Activated CD8-positive, alpha-beta memory T cell treated with anti-CD3 and anti-CD28 coated beads, Interleukin-2, amount 10 ng/mL, durations not matched to agents 7 days and 5 days (primary cell): ENCODE measurements at places on chromosomes 13 and 19.
A peak's percentile ranks its signal among the peaks of the same experiment; 100 is the strongest.

DNA sequence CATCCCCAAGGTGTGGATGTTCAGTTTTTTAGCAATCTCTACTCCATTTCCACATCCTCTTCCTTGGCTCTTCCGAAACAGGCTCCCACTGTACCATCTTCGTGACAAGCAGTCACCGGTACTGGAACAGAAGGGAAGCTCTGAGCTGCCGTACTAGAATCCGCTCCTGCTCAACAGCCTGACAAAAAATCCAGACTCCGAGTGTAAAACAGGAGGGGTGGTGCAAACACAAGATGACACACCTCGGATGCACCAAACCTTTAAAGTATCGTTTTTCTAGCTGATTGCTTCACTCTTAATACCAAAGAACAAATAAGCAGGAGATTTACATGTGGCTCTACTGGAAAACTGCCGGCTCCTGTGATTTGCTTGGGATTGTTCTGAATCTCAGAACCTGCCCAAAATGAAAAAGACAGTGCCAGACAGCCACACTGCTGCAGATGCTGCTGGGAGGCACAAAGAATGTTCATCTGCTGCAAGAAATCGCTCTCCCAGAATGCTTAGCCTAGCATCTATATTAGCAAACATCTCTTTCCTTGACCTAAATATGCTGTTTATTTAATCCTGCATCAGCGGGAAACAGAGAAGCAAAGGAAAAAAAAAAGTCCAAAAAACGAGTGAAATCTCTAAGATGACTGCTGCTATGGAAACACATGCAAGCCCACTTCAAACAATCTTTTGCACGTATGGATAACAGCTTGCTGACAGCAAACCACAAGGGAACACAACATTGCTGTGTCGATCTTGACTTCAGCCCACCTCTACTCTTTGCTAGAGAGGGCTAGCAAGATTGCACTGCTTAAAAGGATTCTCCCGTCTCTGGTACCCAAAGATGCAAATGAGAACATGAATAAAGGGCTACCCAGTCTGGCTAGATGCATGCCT is 38.0 kb upstream of the DOCK9 start:
- no peak overlapping the region for H3K27ac ChIP-seq
- no peak overlapping the region for H3K4me3 ChIP-seq
- H3K4me1 ChIP-seq = peaks cover 17% of the 10 kb centered on the region
- H3K36me3 ChIP-seq = peaks cover 6% of the 10 kb centered on the region
- no peaks in the 10 kb centered on the region for H3K27me3 ChIP-seq
- no peak for DNase-seq

- H3K27ac ChIP-seq = peak overlapping the region; percentile 34
- peak; percentile 80 for DNase-seq
- no peaks in the 10 kb centered on the region for H3K27me3 ChIP-seq
- peaks cover 43% of the 10 kb centered on the region for H3K36me3 ChIP-seq
These were observed 6.9 kb downstream of the ZNF490 start for GRCh38 chr19:12603714-12604113.

GRCh38 chr19:46088101-46088500 is 36.4 kb downstream of the IGFL3 start:
- peaks cover 4% of the 10 kb centered on the region for H3K36me3 ChIP-seq
- no peak for DNase-seq
- no peaks in the 10 kb centered on the region for H3K4me1 ChIP-seq
- peaks cover 61% of the 10 kb centered on the region for H3K27me3 ChIP-seq
- H3K27ac ChIP-seq = no peak overlapping the region

GRCh38 chr19:21713761-21714160 is 53.6 kb downstream of the ZNF100 start:
- no peak overlapping the region for H3K27ac ChIP-seq
- H3K36me3 ChIP-seq = no peaks in the 10 kb centered on the region
- H3K27me3 ChIP-seq = no peaks in the 10 kb centered on the region
- H3K4me1 ChIP-seq = no peaks in the 10 kb centered on the region
- H3K4me3 ChIP-seq = no peak overlapping the region

GRCh38 chr19:9406798-9407352 is 28.5 kb downstream of the ZNF266 start:
- peaks cover 15% of the 10 kb centered on the region for H3K4me1 ChIP-seq
- H3K27me3 ChIP-seq = no peaks in the 10 kb centered on the region
- H3K4me3 ChIP-seq = peak overlapping the region; percentile 72

GRCh38 chr13:65470781-65471180 is 1759.4 kb downstream of the PCDH9 start:
- H3K4me3 ChIP-seq = no peak overlapping the region
- H3K27me3 ChIP-seq = no peaks in the 10 kb centered on the region
- H3K4me1 ChIP-seq = no peaks in the 10 kb centered on the region

GRCh38 chr19:34368338-34368737 is 3.3 kb downstream of the GPI start:
- peaks cover 58% of the 10 kb centered on the region for H3K36me3 ChIP-seq
- no peaks in the 10 kb centered on the region for H3K27me3 ChIP-seq
- H3K4me3 ChIP-seq = peak overlapping the region; percentile 22
- DNase-seq = no peak
- H3K4me1 ChIP-seq = peaks cover 65% of the 10 kb centered on the region

GRCh38 chr13:98565726-98566565 is 11.0 kb downstream of the STK24 start:
- no peak overlapping the region for H3K4me3 ChIP-seq
- peak overlapping the region; percentile 67 for H3K27ac ChIP-seq
- peaks cover 35% of the 10 kb centered on the region for H3K36me3 ChIP-seq
- no peak for DNase-seq
- H3K4me1 ChIP-seq = peaks cover 88% of the 10 kb centered on the region

- peak; percentile 85 for DNase-seq
- no peak overlapping the region for H3K27ac ChIP-seq
- peaks cover 3% of the 10 kb centered on the region for H3K4me1 ChIP-seq
- H3K36me3 ChIP-seq = no peaks in the 10 kb centered on the region
- H3K27me3 ChIP-seq = peaks cover 19% of the 10 kb centered on the region
These were observed 22.5 kb downstream of the IQCN start for GRCh38 chr19:18251587-18252369.

DNA sequence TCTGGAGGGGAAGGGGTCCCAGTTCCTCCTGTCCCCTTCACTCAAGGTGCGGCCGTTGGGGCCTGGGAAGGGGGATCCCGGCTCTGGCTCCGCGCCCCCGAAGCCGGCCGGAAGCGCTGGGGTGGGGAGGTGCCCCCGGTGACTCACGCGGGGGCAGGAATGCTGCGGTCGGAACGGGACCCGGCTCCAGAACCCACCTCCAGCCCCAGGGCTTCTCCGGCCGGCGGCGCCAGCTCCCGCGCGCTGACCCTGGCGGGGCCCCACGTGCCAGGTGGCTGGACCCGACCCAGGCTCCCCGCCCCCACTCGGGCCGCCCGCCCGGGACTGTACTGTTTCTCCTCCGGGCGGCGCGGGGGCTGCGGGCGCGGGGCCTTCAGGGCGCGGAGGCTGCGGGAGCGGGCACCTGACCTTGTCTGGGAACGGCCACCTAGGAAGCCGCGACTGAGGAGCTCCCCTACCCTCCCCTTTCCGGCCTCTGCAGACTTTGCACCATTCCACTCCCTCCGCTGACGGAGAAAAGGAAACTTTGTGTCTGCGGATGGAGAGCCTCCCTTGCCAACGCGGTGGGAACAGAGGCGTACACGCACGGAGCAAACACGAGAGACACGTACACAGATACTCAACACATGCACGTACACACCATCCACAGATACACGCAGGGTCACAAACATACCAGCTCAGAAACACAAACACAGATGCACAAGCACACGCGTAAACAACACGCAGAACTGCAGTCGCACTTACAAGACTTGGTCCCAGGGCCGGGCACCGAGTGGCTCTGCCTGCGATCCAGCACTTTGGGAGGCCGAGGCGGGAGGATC is 7.2 kb downstream of the AXL start:
- peak overlapping the region; percentile 74 for H3K4me3 ChIP-seq
- no peaks in the 10 kb centered on the region for H3K36me3 ChIP-seq
- DNase-seq = peak; percentile 50
- H3K27ac ChIP-seq = no peak overlapping the region

DNA sequence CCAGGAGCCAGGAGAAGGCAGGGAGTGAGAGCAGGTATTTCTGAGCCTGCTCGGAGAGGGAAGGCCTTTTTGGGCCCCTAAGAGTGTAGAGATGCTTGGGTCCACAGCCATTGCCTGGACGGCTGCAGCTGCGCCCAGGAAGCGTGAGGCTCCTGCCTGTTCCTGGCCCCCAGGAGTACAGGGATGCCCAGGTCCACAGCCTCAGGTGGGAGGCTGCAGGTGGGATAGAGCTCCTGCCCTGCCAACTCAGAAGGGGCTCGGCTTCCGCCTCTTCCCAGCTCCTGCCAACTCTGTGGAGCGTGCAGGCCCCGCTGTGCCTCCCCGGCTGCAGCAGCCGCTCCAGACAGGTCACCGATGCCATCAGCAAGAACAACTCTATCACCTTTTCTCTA is 351.0 kb upstream of the PCDH20 start:
- no peaks in the 10 kb centered on the region for H3K27me3 ChIP-seq
- no peak overlapping the region for H3K27ac ChIP-seq
- DNase-seq = no peak
- no peaks in the 10 kb centered on the region for H3K4me1 ChIP-seq
- H3K36me3 ChIP-seq = no peaks in the 10 kb centered on the region
- no peak overlapping the region for H3K4me3 ChIP-seq

DNA sequence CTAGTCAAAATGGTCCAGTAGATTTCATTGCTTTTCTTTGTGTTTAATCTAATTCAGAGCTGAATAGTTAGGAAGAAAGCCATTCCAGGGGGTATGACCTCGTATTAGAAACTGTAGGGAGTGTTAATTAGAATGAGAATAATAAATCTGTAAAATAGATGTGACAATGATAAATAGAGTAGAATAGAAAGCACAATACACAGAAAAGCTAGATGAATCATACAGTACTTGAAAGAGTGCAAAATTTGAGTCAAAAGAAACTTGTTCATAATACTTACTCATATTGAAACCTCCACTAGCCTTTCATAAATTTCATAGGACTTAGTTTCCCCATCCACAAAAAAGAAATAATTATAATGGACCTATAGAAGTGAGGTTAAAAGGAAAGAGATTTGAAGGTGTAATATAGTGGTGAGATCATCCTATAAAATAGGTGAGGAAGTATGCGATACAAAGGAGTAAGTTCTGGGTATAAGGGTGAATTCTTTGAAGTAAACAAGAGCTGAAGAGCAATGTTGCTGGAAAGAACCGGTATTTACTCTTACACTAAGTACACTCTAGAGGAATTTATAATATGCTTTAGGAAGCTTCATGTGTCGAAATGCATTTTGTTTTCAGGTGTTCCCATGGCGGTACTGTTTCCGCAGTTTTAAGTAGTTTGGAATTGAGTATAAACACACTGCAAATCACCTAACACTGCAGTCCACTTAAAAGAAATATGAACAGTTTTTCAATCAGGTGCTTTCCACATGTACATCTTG is 21.9 kb downstream of the PCDH17 start:
- H3K27me3 ChIP-seq = no peaks in the 10 kb centered on the region
- no peak overlapping the region for H3K27ac ChIP-seq
- no peak overlapping the region for H3K4me3 ChIP-seq
- DNase-seq = no peak

- H3K36me3 ChIP-seq = peaks cover 5% of the 10 kb centered on the region
- peaks cover 16% of the 10 kb centered on the region for H3K27me3 ChIP-seq
- no peak for DNase-seq
- peaks cover 26% of the 10 kb centered on the region for H3K4me1 ChIP-seq
These were observed 327 bp downstream of the PTGER1 start for GRCh38 chr19:14474827-14475226.

- H3K36me3 ChIP-seq = no peaks in the 10 kb centered on the region
- peaks cover 40% of the 10 kb centered on the region for H3K27me3 ChIP-seq
- H3K27ac ChIP-seq = no peak overlapping the region
- DNase-seq = no peak
These were observed 19.6 kb downstream of the C19orf81 start for GRCh38 chr19:50668879-50669278.

GRCh38 chr13:39462428-39462827 is 140.6 kb downstream of the LHFPL6 start:
- H3K27me3 ChIP-seq = peaks cover 9% of the 10 kb centered on the region
- no peak overlapping the region for H3K4me3 ChIP-seq
- no peak for DNase-seq
- H3K4me1 ChIP-seq = no peaks in the 10 kb centered on the region
- H3K27ac ChIP-seq = no peak overlapping the region
- H3K36me3 ChIP-seq = no peaks in the 10 kb centered on the region

DNA sequence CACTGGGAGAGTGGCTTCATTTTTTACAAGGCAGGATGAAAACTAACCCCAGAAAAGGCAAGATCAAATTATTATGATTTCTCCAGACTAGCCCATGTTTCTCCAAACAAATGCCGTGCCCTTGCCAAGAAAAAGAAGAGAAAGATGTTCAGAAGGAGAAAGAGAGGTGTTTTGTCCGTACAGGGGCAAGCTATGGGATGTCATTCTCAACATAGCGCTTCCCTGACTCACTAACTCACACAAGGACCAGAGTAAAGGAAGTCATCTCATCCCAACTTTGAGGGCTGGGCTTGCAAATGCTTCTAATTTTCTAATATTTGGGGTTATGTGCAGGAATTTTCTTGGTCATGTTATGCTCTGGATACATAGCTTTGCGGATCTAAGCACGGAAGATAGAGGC is 224.2 kb upstream of the MAB21L1 start:
- no peaks in the 10 kb centered on the region for H3K36me3 ChIP-seq
- no peak overlapping the region for H3K27ac ChIP-seq
- no peak for DNase-seq

DNA sequence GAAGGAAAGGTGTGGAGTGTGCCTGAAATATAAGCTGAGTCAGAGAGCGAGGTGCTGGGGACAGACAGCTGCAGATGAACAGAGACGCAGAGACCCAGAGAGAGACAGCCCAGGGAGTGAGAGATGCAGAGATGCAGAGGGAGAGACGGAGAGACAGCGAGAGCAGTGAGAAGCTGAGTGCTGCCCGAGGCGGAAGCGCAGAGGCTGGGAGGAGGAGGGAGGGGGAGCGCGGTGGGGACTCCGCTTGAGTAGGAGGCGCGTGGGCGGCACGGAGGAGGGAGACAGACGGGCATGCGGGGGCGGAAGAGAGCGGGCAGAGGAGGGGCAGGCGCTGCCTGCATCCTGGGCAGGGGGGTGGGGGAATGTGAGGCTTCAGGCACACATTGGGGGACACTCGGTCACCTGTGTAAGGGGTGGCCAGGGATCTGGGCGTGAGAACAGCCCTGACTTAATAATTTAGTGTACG is 25.7 kb downstream of the SLC8A2 start:
- H3K27me3 ChIP-seq = peaks cover 77% of the 10 kb centered on the region
- peaks cover 2% of the 10 kb centered on the region for H3K36me3 ChIP-seq
- DNase-seq = peak; percentile 71
- peaks cover 40% of the 10 kb centered on the region for H3K4me1 ChIP-seq
- H3K27ac ChIP-seq = no peak overlapping the region
- H3K4me3 ChIP-seq = no peak overlapping the region

- peaks cover 3% of the 10 kb centered on the region for H3K4me1 ChIP-seq
- DNase-seq = no peak
- no peaks in the 10 kb centered on the region for H3K27me3 ChIP-seq
- H3K36me3 ChIP-seq = no peaks in the 10 kb centered on the region
- no peak overlapping the region for H3K27ac ChIP-seq
These were observed 19.6 kb downstream of the HMGB1 start for GRCh38 chr13:30446126-30446500.
